NCI-H526 (cell line): ENCODE measurements at places on chromosomes 13 and 19.

DNA sequence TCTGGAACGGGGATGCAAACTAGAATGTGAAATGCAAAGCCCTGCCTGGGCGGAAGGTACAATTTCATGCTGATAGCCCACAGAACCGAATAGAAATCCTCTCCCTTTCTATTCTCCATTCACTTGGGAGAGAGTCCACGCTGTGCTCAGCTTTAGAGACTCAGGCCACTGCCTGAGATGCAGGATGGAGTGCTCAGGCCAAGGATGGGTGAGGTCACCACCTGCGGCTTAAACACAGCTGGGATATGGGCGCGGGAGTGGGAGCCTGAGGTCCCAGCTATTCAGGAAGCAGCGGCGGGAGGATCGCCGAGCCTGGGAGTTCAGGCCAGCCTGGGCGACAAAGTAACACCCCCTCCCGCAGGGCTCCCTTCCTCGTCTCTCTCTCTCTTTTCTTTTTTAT, 446 bp upstream of the ZNF83 start:
- DNase-seq: no peak

GRCh38 chr13:46340011-46340410, 47.0 kb downstream of the RUBCNL start:
- DNase-seq: no peak

- no peak for DNase-seq
Measured at GRCh38 chr13:47831265-47831664, 169.8 kb downstream of the SUCLA2 start.

- no peak for DNase-seq
Measured at GRCh38 chr19:30449078-30449590, 77.0 kb downstream of the ZNF536 start.

DNA sequence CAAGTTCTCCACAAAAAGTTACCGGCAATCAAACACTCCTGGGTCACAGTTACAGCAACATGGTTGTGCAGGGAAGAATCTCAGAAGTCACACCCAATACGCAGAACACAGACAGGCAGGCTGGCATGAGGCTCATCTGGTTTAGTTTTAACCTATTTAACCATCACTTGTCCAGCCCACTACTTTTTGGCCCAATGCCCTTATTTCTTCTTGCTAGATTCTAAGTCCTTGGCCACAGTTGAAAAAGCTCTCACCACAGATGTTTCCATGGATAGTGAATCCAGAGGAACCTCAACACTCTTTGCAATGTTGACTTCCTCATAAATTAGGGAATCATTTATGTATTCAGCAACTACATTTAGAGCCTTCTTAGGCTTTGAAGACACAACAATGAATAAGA, 50.7 kb upstream of the FNDC3A start:
- DNase-seq: no peak

DNA sequence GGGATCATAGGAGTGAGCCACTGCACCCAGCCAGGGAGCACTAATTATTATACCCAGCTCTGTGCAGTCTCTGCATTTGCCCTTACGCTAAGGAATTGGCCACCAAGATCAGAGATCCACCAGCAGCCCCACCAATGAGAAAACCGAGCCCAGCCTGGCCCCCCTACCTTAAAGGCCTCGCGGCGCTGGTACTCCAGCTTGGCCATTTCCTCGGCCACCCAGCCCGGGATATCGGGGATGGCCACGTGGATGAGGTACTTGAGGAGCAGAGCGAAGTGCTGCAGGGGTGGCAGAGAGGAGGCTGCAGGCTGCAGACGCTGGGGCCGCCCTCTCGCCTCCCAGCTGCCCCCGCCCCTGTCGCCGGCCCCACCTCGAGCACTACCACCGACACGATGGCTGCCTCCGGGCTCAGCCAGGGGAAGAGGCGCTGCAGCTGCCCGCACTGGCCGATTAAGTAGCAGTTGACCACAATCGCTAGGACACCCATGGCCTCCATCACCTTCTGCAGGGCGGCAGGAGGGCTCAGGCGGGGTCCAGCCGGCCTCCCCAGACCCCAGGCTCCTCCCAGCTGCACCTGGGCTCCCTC, 7.5 kb downstream of the ANO8 start:
- no peak for DNase-seq

DNA sequence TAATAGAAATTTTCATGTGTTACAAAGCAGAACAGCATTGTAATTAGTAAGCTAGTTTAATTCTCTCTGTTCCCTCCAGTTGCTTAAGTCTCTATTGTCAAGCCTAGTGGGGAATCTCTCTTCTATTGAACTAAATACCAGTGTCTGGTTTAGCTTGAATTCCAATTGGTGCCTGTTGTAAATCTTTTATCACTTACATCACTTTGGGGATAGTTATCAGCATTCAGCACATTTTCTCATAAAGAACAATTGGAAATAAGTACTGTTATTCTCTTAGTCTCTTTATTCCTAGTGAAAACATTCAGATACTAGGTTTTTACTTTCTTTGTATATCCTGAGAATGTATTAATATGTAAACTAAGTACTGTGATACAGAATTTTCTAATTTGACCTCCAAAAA, 25.2 kb downstream of the IPO5 start:
- no peak for DNase-seq

DNA sequence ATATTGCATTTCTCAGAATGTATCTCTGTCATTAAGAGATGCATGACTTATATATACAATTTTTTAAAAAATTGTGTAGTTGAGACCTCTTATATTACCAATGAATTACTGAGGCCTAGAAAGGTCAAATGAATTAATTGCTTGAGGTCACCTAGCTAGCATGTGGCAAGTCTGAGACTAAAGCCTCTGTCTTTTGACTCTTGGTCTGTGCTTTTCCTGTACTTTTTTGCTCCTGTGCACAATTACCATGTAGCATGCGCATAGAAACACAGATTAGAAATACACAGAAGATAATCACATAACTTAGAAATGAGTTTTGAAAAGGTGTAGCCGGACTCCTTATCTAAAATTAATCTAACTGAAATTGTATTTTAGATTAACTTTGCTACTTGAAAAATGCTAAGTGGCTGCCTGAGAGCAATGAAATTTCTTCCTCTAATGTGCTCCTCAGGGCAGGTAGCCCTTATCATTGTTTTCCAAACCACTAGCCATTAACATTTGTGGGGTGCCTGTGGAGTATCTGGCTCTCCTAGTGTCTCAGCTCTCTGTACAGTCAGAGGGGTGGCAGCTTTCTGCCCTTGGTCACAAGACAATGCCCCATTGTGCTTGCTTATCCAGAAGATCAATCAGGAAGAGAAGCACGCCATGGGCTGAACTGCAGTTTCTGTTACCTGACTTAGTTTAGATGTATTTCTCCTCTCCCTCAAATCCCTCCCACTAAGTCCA, 119.6 kb downstream of the RFC3 start:
- DNase-seq: peak; percentile 90

DNA sequence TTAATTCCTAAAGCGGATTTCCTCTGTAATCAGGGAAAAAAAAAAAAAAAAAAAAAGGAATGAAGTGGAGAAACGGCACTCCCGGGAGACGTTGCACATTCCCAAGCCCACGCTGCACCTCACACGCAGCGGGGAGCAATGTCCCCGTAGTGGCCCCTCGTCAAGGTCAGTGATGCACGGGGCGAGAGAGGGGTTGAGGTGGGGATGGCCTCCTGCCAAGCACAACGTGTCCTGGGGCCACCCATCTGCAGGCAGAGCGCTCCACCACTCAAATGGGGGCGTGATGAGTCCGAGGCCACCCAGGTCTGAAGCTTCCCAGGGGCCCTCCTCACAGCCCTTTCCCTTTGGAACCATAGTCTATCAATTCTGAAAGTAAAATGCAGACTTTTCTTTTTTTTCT, 15.1 kb downstream of the PLK5 start:
- no peak for DNase-seq

- peak; percentile 53 for DNase-seq
Measured at GRCh38 chr19:7874076-7874896, at the start of gene PRR36. TSS of gene PRR36 (minus strand) at chr19:7874390. CDS start at chr19:7873689, 701 bp downstream.

DNA sequence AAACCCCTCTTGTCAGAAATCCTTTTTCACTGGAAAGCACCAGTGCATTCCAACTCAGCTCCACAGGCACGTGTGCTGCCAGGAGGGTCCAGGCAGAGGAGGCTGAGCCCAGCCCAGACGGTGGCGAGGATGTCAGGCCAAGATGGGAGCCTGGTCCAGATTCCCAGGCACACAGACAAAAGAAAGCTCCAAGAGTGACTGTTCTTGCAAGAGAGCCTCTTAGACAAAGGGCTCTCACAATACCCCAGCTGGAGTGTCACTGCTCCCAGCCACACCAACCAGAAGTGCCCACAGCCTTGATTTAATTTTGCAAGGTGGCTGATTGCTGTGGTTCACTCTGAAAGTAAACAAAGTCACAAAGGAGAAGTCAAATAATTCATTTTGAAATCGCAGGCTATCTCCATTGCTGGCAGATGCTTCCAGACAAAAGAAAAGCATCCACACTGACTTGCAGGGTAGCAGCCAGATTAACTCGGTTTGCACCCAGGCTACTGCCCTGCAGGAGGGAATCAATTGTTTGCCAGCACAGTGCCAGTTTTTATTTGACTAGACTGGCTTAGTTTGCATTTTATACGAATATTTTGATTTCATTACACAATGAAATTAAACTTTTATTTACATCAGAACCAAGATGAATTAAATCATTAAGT, 95.1 kb downstream of the RAB20 start:
- DNase-seq: no peak

DNA sequence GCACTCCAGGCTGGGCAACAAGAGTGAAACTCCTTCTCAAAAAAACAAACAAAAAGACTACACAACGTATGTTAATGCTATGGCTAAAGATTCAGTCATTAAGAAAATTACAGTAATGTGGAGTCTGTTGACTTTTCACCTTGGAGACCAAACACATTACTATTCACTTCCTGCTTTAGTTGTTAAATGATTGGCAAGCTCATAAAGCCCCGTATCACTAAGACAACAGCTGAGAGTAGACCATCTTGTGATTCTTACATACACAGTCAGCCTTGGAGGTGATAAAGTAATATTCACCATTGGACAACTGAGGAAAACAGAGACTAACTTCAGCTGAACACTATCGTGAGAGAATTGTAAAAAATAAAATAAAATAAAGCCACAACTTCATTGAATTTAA, 86.5 kb downstream of the KCTD12 start:
- peak; percentile 73 for DNase-seq

- no peak for DNase-seq
Measured at GRCh38 chr19:11125994-11126685, 29.4 kb downstream of the SPC24 start.

DNA sequence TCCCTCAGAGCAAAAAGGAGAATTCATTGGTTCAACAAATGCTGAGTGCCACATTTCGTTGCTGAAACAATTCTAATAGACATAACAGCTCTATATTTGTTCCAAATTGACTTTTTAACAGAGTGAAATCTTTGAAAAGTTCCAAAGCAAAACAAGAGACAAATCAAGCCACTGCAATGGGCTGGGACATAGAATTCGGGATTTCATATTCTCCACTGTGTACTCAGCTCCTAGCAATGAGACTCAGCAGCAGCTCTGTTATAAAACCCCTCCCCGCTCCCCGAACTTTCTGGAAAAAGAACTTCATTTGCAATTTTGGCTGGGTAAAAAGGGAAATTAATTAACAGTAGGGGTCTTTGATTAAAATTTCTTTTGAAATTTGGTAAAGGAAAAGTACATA, 11.3 kb downstream of the RFX2 start:
- no peak for DNase-seq

GRCh38 chr13:46620029-46620428, 67.1 kb downstream of the LRCH1 start:
- DNase-seq: no peak

GRCh38 chr19:51043497-51043896, 8.7 kb upstream of the KLK12 start:
- no peak for DNase-seq

- DNase-seq: no peak
Measured at GRCh38 chr13:27130979-27131623, 40.5 kb downstream of the USP12 start.

DNA sequence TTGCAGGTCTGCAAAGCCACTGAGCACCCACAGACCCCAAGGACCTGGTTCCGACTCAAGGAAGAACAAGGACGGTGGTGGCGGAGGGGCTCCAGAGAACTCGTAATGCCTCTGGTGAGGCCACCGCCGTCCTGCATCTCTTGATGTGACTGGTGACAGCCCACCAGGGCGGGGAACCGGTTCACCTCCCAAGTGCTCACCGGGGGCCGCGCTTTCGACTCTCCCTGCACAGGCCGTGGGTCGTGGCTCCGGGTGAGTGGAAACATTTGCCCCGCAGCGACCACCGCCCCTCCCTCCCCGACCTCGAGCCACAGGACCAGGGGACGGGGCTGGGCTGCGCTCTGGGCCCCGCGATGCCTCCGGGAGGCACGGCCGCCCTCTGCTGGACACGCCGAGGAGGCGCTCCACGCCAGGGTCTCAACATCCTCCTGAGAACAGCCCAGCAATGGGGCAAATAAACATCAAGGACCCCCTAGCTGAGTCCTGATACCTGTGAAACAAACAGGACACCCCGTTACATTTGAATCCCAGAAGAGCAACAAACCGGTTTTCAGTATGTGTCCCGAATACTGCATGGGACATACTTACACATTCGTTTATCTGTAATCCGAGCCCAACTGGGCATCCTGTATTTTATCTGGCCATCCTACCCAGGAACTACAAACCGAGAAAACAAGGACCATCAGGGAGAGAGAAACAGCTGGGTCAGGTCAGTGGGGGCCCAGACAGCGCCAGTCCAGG, 3.9 kb upstream of the PLPP2 start:
- DNase-seq: no peak

DNA sequence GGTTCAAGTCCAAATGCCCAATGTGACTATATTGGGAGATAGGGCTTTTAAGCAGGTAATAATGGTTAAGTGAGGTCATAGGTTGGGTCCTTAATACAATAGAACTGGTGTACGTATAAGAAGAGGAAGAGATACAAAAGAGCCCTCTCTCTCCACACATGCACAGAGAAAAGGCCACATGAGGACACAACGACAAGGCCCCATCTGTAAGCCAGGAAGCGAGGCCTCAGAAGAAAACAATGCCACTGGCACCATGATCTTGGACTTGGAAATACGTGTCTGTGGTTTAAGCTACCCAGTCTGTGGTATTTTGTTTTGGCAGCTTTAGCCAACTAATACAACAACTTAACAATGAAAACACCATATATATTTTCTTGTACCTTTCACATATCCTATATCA, 23.4 kb upstream of the RFC3 start:
- DNase-seq: no peak

- DNase-seq: peak; percentile 71
Measured at GRCh38 chr19:54136086-54136863, 1.3 kb upstream of the CNOT3 start.

DNA sequence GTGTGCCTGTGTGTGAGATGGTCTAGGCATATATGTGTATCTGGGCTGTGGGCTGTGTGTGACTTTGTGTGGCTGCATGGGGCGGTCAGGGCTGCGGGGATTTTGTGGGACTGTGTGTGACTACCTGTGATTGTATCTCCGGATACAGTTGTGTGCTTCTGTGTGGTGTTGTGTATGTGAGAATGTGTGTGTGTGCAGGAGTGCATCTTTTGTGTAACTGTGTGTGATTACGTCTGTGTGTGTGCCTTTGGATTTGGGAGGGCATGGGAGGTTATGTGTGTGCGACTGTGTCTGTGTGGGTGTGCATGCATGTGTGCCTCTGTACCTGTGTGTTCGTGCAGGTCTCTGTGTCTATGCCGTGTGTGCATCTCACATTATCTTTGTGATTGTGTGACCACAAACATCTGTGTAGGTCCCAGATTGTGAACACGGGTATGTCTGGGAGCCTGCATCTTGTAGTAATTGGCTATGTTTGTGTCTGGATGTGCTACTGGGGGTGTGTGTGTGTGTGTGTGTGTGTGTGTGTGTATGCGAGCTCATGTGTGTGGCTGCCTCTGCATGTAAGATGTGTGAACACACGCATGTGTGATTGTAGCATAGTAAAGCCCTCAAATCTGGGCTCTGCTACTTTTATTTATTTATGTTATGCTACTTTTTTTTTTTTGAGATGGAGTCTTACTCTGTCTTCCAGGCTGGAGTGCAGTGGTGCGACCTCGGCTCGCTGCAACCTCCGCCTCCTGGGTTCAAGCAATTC, 7.6 kb downstream of the EHD2 start:
- DNase-seq: no peak
